IMR-90 (cell line): ENCODE measurements at places on chromosomes 11 and 22.
A peak's percentile ranks its signal among the peaks of the same experiment; 100 is the strongest.

DNA sequence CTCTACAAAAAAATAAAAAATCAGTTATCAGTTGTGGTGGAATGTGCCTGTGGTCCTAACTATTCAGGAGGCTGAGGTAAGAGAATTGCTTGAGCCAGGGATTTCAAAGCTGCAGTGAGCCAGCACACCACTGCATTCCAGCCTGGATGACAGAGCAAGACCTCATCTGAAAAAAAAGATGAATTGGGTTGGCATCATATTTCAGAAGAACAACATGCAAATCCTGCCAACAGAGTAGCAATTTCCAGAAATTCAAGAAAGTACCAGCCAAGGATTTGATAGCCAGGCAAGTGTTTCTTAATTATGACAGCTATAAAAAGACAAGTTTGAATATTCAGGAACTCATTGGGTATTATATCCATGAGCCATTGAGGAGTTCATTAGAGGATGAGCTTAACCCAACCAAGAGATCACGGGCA is 75.2 kb downstream of the USP47 start:
- peaks cover 3% of the 10 kb centered on the region; the same call in 1 of the 2 replicates for H3K4me1 ChIP-seq
- no peak overlapping the region for H3K27ac ChIP-seq
- H3K4me3 ChIP-seq: no peak overlapping the region
- peak; percentile 81 for DNase-seq
- H3K36me3 ChIP-seq: no peaks in the 10 kb centered on the region; the same call in 1 of the 2 replicates

DNA sequence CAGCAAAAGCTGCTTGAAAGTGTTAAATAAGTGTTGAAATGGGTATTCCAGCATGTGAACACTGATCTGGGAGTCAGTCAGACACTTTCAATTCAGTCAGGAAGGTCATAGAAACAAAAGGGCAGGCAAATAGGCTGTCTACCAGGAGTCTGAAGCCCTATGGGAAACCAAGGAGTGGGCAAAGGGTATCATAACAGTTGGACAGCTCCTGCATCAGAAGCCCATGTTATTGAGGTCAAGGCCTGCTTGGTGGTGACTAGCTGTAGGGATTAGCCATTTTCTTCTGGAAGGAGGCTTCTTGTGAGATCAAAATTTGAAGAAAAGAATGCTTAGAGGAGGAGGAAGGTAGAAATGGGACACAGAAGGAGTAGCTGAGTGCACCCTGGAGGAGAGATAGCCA is 97.3 kb downstream of the STIM1 start:
- no peak for DNase-seq
- no peak overlapping the region for H3K4me3 ChIP-seq
- no peaks in the 10 kb centered on the region for H3K36me3 ChIP-seq

- no peak for DNase-seq
- no peaks in the 10 kb centered on the region for H3K36me3 ChIP-seq
- H3K4me3 ChIP-seq: no peak overlapping the region
- H3K27ac ChIP-seq: no peak overlapping the region
Measured at GRCh38 chr11:112797648-112798293, 163.4 kb upstream of the NCAM1 start.

DNA sequence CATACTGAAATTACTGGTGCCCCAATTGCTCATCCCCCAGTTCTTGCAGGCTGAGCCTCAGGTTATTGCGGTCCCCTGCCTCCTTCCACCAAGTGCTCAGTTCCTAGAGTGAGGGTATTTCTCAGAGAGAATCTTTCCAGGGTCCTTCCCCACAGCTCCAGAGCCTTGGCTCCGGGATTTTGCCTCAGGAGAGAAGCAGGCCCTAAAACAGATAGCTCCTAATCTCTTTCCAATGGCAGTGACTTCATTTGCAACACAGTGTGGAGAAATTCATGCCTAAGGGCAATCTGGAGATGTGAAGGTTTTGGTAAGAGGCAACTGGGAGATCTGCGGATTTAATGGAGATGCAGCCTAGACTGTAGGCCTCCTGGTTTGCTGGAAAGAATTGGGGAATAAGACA is 2.9 kb downstream of the NF2 start:
- no peak overlapping the region for H3K27ac ChIP-seq
- no peaks in the 10 kb centered on the region for H3K27me3 ChIP-seq
- H3K36me3 ChIP-seq: peaks cover 5% of the 10 kb centered on the region
- DNase-seq: no peak
- peaks cover 10% of the 10 kb centered on the region; the same call in 1 of the 2 replicates for H3K4me1 ChIP-seq
- H3K4me3 ChIP-seq: no peak overlapping the region

GRCh38 chr11:2980168-2980840 is 11.8 kb downstream of the NAP1L4 start:
- H3K4me3 ChIP-seq: no peak overlapping the region
- H3K4me1 ChIP-seq: no peaks in the 10 kb centered on the region
- H3K36me3 ChIP-seq: peaks cover 26% of the 10 kb centered on the region
- no peak for DNase-seq
- no peak overlapping the region for H3K27ac ChIP-seq
- no peaks in the 10 kb centered on the region for H3K27me3 ChIP-seq

GRCh38 chr11:24755260-24755839 is 258.5 kb downstream of the LUZP2 start:
- no peak overlapping the region for H3K27ac ChIP-seq
- no peak overlapping the region for H3K4me3 ChIP-seq
- H3K27me3 ChIP-seq: no peaks in the 10 kb centered on the region
- no peaks in the 10 kb centered on the region for H3K36me3 ChIP-seq
- no peak for DNase-seq
- H3K4me1 ChIP-seq: no peaks in the 10 kb centered on the region

DNA sequence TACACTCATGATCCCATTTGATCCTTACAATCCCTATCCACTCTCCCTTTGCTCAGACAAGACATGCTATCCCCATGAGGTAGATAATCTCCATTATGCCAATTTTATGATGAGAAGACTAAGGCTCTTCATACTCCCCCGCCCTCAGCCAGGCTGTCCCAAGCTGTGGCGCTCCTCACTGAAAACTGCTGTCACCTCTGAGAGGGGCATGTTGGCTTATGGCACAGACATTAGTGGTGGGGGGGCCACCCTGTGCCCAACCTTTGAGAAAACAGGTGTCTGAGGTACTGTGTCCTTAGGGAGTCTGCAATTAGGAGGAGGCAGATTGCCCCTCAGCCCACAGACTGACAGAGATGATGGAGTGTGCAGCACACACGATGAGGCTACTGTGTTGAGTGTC is 2.4 kb downstream of the DDTL start:
- no peak overlapping the region for H3K27ac ChIP-seq
- H3K4me1 ChIP-seq: no peaks in the 10 kb centered on the region
- peaks cover 21% of the 10 kb centered on the region for H3K36me3 ChIP-seq

DNA sequence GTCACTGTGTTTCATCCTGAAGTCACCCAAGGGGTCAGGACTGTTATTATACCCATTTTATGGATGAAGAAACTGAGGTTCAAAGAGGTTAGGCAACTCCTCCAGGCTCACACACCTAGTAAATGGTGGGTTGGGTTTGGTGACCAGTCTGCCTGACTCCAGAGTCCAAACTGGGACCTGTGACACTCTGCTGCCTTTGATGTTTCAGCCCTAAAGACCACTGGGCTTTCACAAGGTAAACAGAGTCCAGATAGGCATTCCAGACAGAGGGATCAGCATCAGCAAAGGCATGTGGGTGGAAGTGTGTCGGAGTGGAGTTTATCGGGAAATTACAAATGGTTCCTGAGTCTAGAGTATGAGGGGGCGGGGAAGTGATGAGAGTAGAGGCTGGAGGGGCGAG is 38.5 kb downstream of the MICAL2 start:
- peaks cover 34% of the 10 kb centered on the region for H3K4me1 ChIP-seq
- H3K27me3 ChIP-seq: no peaks in the 10 kb centered on the region
- no peak for DNase-seq
- no peak overlapping the region for H3K4me3 ChIP-seq
- no peak overlapping the region for H3K27ac ChIP-seq

GRCh38 chr11:113626736-113627135 is 79.4 kb downstream of the TMPRSS5 start:
- 0 out of 2 replicates have a peak, but pooled peaks cover 2% of the 10 kb centered on the region for H3K4me1 ChIP-seq
- DNase-seq: no peak
- H3K36me3 ChIP-seq: no peaks in the 10 kb centered on the region
- H3K4me3 ChIP-seq: no peak overlapping the region

DNA sequence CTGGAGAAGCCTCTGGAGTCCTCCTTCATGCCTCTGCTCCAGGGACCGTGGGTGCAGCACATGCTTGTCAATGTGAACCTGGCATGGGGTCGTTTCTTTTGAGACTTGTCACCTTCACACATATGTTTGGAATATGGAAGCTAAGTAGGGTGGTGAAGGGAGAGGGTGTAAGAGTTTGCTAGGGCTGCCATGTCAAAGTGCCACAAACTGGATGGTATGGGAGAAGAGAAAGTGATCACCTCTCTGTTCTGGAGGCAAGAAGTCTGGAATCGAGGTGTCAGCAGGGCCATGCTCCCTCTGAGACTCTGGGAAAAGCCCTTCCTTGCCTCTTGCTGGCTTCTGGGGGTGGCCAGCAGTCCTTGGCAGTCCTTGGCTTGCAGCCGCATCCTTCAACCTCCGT is 8.7 kb upstream of the TSPAN18 start:
- peaks cover 59% of the 10 kb centered on the region for H3K27me3 ChIP-seq
- H3K27ac ChIP-seq: no peak overlapping the region
- no peaks in the 10 kb centered on the region for H3K36me3 ChIP-seq
- DNase-seq: no peak
- no peaks in the 10 kb centered on the region for H3K4me1 ChIP-seq

DNA sequence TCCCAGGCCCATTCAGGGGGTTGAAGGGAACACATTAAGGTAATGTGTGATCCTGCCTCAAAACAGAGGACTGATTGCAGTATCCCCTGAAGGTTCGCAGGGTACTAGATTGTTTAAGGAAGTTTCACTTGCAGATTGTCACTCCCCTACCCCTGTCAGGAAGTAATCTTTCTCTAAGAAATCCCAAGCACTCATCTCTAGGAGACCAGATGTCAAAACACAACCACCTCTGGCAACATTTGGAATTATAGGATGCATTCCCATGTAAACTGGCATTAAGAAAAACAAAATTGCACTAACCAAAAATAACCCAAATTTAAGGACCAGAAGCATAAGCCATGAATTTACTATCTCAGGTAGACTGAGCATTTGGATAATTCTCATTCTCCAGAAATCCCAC is 1.6 kb downstream of the MRPL17 start:
- peaks cover 9% of the 10 kb centered on the region for H3K36me3 ChIP-seq
- DNase-seq: no peak
- no peak overlapping the region for H3K4me3 ChIP-seq
- no peak overlapping the region for H3K27ac ChIP-seq
- peaks cover 5% of the 10 kb centered on the region for H3K4me1 ChIP-seq

- H3K27ac ChIP-seq: peak overlapping the region; percentile 99
- H3K4me1 ChIP-seq: 0 out of 2 replicates have a peak, but pooled peaks cover 1% of the 10 kb centered on the region
- no peaks in the 10 kb centered on the region for H3K27me3 ChIP-seq
- DNase-seq: peak; percentile 48
- H3K4me3 ChIP-seq: peak overlapping the region; percentile 86
Measured at GRCh38 chr11:95924414-95924760, 480 bp upstream of the MTMR2 start.

DNA sequence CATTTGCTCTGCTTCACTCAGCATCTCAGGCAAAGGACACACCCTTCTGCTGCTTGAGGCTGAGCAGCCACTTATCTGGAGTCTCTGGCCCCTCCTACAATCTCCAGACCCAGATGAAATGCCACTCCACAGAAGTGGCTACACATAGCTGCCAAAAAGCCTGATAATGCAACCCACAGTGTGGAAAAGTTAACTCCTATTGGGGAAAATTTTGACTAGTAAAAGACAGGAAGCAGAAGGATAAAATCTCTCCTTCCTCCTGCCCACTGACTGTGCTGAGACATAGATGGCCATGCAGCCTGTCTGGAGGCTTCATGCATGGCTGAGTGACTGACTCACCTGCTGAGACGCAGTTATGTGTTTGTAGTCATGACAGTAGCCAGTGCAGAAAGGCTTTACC is 92.3 kb upstream of the TEAD1 start:
- no peaks in the 10 kb centered on the region for H3K27me3 ChIP-seq
- peaks cover under 1% of the 10 kb centered on the region; the same call in 1 of the 2 replicates for H3K4me1 ChIP-seq
- no peak overlapping the region for H3K27ac ChIP-seq

GRCh38 chr22:36578619-36579018 is 49.7 kb upstream of the EIF3D start:
- peaks cover 6% of the 10 kb centered on the region; the same call in 1 of the 2 replicates for H3K4me1 ChIP-seq

GRCh38 chr11:64767344-64768299 is 7.8 kb upstream of the PYGM start:
- peaks cover 13% of the 10 kb centered on the region for H3K4me1 ChIP-seq
- H3K27me3 ChIP-seq: no peaks in the 10 kb centered on the region
- DNase-seq: peak; percentile 60
- no peak overlapping the region for H3K4me3 ChIP-seq

GRCh38 chr11:127648583-127648982 is 648.0 kb upstream of the KIRREL3 start:
- no peak overlapping the region for H3K27ac ChIP-seq
- no peak overlapping the region for H3K4me3 ChIP-seq
- no peaks in the 10 kb centered on the region for H3K36me3 ChIP-seq
- no peaks in the 10 kb centered on the region for H3K27me3 ChIP-seq

- H3K36me3 ChIP-seq: peaks cover 31% of the 10 kb centered on the region
- H3K27me3 ChIP-seq: no peaks in the 10 kb centered on the region
- no peak overlapping the region for H3K4me3 ChIP-seq
- H3K4me1 ChIP-seq: peaks cover 9% of the 10 kb centered on the region
- 0 out of 2 replicates have a peak overlapping the region, but pooled peaks have one; percentile 1 for H3K27ac ChIP-seq
Measured at GRCh38 chr11:8098361-8098760, 17.4 kb downstream of the TUB start.

GRCh38 chr11:65730461-65730860 is 9.9 kb upstream of the RNASEH2C start:
- H3K27ac ChIP-seq: no peak overlapping the region
- no peaks in the 10 kb centered on the region for H3K4me1 ChIP-seq
- no peaks in the 10 kb centered on the region for H3K36me3 ChIP-seq
- H3K27me3 ChIP-seq: peaks cover 12% of the 10 kb centered on the region
- no peak overlapping the region for H3K4me3 ChIP-seq

- peaks cover 8% of the 10 kb centered on the region for H3K4me1 ChIP-seq
- peak overlapping the region; percentile 39; the same call in 1 of the 2 replicates for H3K27ac ChIP-seq
- no peaks in the 10 kb centered on the region for H3K27me3 ChIP-seq
- no peak overlapping the region for H3K4me3 ChIP-seq
Measured at GRCh38 chr11:75635066-75635862, 33.6 kb downstream of the MAP6 start.

DNA sequence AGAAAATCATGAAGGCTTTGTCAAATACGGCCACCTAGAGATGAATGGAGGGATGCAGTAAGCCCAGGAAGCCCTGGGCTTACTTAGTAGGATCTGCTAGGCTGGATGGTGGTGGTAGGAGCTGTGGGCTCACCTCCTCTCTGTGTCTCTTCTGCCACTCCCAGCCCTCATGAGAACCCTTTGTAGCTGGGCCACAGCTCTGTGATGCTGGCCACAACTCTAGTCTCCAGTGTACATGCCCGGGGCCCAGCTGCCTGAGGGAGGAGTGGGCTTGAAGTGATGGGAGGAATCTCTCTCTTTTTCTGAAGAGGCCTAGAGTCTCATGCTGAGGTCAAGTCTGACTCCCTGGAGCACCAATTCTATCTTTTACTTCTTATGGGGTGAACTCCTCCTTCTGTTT is 32.4 kb upstream of the SYT13 start:
- H3K4me1 ChIP-seq: no peaks in the 10 kb centered on the region
- no peak for DNase-seq
- H3K27me3 ChIP-seq: peaks cover 9% of the 10 kb centered on the region
- no peak overlapping the region for H3K27ac ChIP-seq
- H3K36me3 ChIP-seq: no peaks in the 10 kb centered on the region

DNA sequence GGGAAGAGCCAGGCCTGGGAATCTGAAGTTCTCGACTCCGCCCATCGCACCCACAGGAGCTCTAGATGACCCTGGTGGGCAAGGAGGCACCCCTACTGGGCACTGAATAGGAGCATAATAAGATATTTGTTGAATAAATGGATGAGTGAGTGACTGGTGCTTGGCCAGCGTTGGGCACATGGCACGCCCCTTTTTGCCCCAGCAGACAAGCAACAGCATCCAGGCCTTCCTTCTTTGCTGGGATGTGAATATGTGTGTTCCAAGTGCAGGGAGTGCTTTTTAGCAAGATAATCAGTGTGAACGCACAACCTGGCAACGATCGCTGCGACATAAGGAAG is 443 bp upstream of the CELF1 start:
- peaks cover 3% of the 10 kb centered on the region for H3K4me1 ChIP-seq
- no peak for DNase-seq
- H3K4me3 ChIP-seq: peak overlapping the region; percentile 99
- no peaks in the 10 kb centered on the region for H3K27me3 ChIP-seq
- H3K36me3 ChIP-seq: no peaks in the 10 kb centered on the region
